ENCODE measurements at places on chromosomes 16 and 17.

GRCh38 chr16:57838161-57838560 lies 35.9 kb upstream of the KIFC3 start:
- DNase-seq, result no peak

DNA sequence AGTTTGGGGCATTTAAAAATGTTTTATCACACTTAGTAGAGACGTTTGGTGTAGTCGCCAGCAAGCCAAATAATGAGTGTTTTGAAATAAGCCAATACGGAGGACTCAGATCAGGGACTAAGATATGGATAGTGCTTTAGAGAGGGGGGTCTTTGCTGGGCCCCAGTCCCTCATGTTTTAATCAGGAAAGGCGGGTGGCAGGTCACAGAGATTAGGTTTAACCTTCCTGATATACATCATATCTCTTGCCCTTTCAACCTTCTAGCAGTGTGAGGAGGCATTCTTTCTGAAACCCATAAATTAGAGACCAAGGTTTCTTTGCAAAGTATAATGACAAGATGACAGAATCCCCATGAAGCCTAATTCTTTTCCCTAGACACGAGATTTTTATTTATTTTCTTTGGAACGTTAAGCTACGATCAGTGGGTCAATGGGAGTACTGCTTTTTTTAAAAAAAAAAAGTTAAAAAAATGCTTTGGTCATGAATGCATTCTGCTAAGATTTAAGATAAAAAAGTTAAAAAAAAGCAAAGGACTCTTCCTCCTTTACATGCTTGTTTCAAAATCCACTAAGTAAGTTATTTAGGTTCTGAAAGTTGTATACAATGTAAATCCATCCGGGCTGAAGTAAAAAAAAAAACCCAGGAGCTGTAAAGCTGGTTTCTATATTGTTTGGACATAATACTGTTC lies 572.1 kb upstream of the SALL1 start:
- DNase-seq, result no peak

DNA sequence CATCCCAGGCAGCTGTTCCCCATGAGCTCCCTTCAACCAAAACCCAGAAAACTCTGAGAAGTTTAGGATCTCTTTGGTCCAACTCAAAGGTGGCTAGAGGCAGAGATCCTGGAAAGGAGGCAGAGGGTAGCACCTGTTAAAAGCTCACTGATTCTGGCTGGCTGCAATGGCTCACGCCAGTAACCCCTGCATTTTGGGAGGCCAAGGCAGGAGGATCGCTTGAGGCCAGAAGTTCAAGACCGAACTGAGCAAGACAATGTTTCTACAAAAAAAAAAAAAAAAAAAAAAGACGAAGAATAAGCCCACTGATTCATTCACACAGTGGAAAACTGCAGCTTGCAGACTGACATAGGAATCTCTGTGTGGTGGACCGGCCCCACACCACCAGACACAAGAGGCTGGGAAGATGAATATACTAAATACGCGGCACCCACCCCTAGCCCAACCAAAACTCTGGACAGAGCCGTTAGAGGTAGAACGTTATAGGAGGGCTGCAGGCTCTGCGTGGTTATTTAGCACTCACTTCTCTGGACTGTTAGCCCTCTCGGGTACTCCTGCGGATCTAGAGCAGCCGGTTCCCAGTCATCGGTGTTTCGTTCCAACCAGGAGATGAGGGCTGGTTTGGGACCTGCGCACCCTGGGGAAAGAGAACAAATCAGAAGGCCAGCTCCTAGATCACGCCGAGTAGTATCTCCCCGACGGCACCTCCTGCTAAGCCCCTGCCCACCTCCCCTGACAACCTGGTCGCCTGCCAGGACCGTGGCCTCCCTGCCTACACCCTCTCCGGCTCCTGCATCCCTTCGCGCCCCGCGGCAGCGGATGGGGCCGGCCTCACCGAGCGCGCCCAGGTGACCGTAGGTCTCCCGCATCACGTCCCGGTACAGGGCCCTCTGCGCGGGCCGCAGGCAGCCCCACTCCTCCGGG lies 925 bp downstream of the ZNF689 start:
- peak; percentile 21 for DNase-seq

- DNase-seq, result peak; percentile 60
Measured at GRCh38 chr17:74862108-74862901, 2.6 kb upstream of the GRIN2C start.

DNA sequence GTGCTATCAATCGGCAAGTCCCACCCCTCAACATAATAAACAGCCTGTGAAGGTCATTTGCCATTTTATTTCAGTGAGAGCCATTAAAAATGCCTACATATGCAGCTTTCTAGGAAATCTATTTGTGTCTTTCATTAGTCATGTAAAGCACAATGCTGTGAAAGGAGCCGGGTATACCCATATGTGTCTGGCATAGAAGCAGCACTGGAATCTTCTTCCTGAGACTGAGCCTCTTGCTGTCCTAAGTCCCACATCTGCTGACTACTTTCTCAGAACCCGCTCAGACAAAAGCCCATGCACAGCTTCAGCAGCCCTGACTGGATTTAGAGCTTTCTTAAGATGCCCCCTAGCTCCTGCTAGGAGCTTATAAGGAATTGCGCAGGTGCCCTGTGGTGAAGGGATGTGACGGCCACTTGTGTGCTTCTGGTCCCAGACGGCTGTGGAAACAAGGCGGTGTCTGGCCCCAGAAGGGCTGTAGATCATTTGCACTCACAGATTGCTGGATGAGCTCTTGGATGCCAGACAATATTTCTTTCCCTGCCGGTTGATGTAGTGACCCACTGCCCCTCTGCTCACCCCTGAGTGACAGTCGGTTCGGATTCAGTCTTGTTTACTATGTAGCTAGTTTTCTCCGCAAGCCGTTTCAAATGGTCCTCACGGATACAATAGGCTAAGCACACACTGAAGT lies 172.2 kb downstream of the ANKFN1 start:
- DNase-seq, result no peak

DNA sequence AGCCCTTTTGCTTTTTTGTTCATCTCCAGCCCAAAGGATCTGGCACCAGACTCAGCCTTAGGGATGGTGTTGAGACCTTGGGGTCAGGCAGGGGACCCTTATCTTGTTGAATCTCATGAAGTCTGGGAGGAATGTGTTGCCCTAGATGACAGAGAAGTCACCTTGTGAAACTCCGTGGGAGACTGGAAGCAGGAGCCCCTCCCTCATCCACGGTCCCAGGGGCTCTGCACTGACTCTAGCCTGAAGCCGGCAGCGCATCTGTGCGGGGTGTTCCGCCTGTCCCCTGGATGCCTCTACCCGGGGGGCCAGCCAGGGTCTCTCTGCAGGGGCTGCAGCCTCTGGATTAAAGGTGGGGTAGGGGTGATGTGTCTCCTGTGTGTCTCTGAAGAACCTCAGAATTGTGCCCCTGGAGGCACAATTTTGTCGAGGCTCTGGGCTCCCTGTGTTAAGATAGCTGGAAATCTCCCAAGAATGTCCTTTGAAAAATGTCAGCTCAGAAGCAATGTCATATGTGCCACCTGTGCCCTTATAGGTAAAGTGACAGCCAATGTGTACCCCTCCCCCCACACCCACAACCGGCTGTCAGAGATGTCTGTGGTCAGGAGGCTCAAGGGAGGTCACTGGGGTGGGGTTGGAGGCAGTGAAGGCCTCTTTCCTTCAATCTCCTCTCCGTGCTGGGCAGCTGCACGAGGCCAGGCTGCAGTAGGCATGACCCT lies 32.1 kb upstream of the CDC42EP4 start:
- DNase-seq, result no peak

- DNase-seq, result no peak
Measured at GRCh38 chr16:55151561-55152305, 172.3 kb upstream of the IRX6 start.

- DNase-seq, result peak; percentile 67
Measured at GRCh38 chr16:57530104-57530521, 6.3 kb downstream of the CCDC102A start.

- DNase-seq, result no peak
Measured at GRCh38 chr17:50210240-50211225, 9.1 kb upstream of the COL1A1 start.

GRCh38 chr17:13967416-13967815 lies 101.9 kb upstream of the COX10 start:
- DNase-seq, result no peak

DNA sequence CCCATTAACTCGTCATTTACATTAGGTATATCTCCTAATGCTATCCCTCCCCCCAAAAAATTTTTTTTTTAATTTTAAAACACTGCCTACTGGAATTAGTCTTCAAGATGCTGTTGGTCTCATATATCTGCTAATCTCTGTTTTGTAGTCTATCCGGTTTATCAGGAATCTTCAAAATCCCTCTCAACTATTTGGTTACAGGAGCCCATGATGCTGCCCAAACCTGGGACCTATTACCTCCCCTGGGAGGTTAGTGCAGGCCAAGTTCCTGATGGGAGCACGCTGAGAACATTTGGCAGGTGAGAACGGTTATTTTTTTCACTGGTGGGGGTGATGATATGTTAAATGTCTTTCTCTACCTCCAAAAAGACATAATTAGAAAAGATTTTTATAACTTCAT lies 6.9 kb downstream of the TEN1 start:
- DNase-seq, result no peak

GRCh38 chr17:40251576-40251975 lies 32.5 kb downstream of the WIPF2 start:
- no peak for DNase-seq

DNA sequence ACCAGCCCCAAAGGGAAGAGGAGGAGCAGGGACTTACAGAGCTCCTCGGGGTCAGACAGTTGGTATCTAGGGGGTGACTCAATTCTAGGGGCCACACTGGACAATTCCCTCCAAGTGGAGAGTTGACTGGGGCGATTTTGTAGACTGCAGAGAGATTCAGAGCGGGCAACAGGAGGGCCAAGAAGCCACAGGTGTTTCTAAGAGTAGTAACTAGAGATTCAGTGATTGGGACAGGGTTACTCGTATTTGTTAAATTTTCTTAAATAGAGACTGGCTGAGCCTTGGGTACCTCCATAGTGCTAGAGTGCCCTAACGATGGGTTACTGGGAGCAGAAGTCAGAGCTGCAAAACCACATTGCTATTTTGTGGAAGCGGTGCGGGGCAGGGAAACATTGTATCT lies 3.3 kb upstream of the INPP5K start:
- DNase-seq, result no peak

DNA sequence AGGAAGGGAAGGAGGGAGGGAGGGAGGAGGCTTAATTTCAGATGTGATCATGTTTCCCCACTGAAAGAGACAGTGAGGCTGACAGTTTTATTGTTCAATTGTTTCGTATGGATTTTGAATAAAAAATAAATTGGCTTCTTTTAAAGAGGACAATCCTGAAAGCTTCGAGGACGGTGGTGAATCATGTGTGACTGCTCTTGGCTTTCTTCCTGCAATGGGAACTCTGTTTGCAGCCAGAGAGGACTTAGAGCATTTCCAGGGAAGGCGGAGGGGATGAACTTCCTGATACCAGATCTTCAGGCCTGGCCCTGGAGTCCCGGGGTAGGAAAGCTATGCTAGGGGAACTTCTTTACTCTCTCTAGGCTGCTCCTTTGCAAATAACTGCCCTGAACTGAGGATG lies 72.8 kb upstream of the C16orf82 start:
- DNase-seq, result no peak

- DNase-seq, result no peak
Measured at GRCh38 chr17:16325964-16326363, 27.3 kb downstream of the CENPV start.

DNA sequence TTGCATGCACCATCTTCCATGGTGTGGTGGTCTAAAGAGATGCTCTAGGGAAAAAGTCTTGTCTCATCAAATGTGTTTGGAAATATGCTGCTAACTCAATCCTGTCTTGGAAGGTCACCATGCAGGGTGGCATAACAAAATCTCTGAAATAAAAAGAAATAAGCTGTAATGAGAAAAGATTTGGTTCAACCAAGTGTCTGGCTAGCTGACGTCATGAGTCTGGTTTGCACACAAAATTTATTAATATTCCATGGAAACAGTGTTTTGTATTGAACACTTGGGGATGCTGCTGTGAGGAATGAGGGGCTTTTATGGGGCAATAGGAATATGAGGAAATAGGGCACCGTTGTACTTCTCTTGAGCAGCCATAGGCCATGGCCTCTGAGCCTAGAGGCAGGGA lies 575.7 kb upstream of the CDH5 start:
- no peak for DNase-seq

- peak; percentile 78 for DNase-seq
Measured at GRCh38 chr17:40358323-40359038, 6.1 kb downstream of the GJD3 start.

DNA sequence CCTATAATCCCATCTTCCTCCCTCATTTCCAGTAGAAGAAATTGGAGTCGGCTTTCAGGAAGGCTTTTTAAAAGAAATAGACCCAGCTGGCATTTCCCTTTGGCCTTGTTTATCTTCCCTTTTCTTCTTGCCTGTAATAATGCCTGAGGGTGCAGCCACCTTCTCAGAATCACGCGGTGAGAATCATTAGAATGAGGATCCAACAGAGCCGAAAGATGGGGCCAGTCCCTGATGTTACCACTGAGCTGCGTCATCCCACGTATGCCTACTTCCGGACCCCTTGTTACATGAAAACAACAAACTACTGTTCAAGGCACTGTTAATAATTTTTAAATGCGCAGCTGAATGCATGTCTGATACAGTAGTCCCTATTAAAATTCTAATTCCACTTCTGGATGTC lies 24.1 kb downstream of the SDR42E1 start:
- no peak for DNase-seq

DNA sequence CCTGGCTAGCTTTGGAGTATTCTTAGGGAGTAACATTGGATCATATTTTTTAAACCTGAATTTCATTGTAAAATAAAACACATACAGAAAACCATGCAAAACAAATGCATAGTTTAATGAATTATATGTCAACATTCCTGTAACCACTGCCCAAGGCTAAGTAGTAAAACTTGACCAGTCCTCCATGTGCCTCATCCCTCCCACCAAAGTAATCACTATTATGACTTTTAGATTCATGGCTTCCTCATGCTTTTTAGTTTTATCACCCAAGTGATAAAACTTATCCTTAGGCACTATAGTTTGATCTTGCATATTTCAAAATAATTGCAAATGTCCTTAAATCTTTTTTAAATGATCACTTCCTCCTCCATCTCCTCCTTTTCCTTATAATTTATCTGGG lies 20.4 kb downstream of the PRKCA start:
- no peak for DNase-seq

DNA sequence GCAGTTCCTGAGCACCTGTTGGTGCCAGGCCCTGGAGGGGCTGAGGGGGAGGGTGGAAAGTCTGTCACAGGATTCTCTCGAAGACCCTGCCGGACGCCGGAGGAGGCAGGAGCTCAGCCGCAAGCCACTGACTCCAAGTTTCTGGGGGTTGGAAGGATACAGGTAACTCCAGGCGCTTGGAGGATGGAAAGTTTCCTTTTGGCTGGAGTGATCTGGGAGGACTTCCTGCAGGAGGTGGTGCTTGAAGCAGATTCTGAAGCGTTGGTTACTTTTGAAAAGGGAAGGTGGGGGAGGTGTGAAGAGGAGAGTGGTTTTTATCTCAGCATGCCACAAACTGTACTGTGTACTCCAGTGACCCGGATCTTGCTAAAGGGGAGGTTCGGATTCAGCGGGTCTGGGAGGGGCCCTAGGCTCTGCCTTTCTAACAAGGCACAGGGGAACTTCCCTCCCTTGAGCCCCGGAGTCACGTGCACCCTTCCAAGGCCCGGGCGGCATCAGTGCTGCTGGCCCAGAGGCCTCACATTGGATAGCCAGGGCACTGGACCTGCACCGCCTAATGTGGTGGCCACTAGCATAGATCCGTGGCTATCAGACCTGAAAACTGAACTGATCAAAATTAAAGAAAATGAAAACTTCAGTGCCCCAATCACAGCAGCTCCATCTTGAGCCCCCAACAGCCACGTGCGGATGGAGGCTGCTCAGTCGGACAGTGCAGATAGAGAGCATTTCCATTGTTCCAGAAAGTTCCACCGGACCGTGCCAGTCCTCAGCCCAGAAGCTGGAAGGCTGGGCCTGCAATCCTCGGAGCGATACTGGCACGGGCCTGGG lies 42.2 kb upstream of the GSE1 start:
- DNase-seq, result no peak
